ENCODE measurements at places on chromosomes 2 and 18.

DNA sequence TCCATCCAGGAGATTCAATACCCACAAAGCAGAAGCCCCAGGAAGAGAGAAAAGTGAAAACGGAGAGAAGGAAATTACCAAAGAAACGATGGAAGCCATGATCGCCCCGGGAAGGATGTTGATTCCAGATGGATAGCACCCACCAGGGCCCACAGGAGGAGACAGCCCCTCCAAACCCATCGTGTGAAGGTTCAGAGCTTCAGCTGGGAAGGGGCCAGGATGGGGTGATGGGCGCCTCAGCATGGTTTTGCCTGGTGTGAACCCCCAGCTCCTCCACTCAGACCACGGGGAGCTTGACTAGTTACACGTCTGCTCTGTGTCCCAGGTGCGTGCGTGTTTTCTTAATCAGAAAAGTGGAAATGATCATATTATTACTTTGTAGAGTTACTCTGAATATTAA is 264.5 kb downstream of the EIPR1 start:
- no peak for DNase-seq

GRCh38 chr2:10216677-10217488 is 85.8 kb upstream of the HPCAL1 start:
- no peak for DNase-seq

DNA sequence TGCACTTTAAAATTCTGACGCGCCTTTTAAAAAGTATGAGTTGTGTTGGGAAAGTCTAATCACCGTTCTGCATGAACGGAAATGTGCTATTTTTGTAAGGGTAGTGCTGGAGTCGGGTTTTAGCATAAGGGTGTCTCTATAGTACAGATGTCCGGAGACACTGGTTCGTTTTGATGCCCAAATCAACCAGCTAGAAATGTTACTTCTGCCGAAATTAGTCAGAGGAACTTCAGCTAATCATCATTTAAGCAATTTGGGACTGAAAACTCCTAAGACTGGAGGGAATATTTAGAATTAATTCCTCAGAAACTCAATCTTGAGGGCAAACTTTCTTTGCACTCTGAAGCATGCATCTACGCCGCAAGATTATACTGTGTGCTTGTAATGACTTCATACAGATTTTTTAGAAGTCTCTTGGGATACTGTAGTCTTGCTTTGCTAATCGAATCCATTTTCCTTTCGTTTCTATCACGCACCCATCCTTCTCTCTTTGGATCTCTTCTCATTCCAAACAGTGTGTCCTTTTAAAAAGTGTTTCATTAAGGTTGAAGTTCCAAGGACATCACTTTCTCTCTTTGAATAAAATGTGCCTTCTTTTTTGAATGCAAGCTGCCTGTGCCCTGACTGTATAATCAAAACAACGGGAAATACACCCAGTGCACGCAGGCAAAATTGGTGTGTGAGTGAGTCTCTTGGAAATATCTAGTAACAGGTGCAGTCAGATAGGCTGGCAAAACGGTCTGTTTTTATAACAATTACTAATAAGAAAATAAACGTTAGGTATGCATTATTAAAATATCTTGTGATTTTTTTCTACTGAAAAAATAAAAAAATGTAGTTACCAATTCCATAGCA is 270.9 kb upstream of the TCF4 start:
- no peak for DNase-seq

GRCh38 chr18:50051288-50051687 is 143.7 kb downstream of the MYO5B start:
- no peak for DNase-seq

- DNase-seq = no peak
These were observed 2083.0 kb upstream of the CELF4 start for GRCh38 chr18:39648616-39649015.

DNA sequence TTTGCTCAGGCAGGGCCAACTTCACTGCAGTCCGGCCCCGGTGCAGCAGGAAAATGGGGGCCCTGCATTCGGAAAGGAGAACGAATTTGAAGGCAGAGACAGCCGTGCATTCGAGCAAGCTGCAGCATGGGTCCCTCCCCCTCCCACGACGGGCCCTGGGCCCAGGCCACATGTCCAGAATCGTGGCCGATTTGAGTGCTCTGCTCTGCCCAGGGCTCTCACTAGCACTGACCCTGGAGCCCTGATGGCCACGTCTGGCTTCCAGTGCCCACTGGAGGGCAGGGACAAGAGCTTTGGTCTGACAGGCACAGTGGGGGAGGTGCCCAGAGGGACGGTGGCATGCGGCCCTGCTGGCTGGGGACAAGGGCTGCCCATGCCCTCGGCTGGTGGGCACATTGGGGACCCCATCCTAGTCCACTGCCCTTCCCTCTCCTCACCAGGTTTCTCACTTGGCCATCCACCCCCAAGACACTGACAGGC is 14.4 kb upstream of the KLHL30 start:
- DNase-seq = no peak

DNA sequence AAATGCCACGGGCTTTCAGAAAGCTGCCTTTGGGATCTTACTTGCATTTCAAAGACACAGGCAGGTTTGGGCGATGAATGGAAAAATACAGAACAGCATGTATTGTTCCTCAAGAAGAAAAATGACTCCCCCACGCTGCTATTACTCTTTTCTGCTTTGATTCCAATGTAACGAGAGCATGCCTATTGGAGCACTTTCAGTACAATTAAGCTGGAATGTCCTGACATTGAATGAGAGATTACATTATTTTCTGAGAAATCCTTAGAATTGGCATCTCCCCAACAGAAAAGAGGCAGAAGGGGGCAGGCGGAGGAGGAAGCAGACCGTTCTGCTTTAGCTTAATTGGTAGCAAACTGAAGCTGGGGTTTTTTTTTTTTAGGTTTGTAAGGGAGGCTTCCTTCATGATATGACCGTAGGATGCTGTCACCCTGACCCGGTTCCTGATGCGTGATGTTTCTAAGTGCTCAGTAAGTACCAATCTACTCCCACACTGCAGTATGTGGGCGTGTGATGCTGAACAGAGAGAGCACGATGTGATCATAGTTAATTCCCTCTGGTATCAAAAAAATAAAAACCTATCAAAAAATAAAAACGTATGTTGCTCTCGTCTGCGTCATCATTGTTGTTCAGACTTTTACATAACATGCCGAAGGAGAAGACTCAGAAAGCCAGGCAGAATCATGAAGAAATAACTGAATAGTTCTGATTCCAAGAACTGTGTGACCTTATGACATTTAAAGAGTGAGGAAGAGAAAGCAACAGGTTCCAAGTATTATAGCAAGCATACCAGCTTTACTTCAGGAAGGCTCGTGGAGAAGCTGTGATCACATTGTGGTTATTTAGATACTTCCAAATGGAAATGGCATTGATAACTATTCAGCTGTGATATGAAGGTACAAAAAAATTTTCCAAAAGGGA is 40.5 kb downstream of the LONRF2 start:
- DNase-seq = no peak

DNA sequence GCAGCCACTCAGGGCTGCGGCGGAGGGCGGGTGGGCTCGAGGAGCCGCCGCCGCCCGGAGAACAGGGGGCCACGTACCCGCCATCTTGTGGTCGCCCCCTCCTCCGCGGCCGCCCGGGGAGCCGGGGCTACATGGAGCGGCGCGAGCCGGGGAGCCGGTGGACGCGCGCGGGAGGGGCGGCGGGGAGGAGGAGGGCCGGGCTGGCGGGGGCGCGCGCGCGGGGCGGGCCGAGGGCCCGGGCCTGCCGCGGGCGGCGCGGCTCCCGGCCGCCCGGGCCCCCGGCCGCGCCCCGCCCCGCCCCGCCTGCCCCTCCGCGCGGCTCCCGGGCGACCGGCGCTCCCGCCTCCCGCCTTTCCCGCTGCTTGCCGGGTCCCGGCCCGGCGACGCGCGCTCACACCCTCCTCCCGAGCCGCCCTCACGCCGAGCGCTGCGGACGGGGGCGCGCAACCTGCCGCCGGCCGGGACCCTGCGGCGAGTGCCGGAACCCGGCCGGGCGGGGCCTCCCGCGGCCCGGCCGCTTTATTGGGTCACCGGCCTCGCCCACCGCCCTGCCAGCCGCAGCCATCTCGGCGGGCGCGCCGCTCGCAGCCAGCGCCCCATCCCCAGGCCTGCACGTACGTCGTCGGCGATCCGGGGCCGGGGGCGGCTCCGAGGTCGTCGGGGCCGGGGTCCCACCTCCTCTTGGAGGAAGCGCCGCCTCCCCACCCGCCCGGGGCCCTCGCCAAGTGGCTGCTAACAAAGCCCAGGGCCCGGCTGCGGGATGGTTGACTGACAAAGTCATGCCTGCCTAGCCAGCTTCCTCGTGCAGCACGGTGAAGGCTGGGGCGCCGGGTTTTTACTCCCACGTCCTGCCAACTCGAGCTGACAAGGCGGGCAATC is at the start of gene PPP4R1:
PPP4R1 (minus strand) TSS at position 159 of the 879 bp plus-strand sequence; CDS start at position 84, 75 bp downstream.
- DNase-seq = peak; percentile 41

DNA sequence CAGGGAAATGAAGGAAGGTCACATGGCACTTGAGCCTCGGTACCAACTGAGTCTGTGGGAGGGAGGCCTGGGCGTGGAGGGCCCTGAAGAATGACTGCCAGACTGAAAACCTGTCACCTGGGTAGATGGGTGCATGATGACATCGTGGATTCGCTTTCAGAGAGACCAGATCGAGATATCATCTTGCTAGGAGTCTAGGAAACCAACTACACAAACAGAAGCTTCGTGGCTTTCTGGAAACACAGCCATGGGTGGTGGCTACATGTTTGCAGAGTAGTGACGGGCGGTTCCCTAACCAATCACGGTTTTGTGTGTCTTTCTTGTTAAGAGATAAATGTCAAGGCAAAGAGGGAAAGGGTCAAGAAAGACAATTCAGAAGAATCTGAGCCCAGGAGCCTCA is 155.0 kb downstream of the EIPR1 start:
- no peak for DNase-seq

DNA sequence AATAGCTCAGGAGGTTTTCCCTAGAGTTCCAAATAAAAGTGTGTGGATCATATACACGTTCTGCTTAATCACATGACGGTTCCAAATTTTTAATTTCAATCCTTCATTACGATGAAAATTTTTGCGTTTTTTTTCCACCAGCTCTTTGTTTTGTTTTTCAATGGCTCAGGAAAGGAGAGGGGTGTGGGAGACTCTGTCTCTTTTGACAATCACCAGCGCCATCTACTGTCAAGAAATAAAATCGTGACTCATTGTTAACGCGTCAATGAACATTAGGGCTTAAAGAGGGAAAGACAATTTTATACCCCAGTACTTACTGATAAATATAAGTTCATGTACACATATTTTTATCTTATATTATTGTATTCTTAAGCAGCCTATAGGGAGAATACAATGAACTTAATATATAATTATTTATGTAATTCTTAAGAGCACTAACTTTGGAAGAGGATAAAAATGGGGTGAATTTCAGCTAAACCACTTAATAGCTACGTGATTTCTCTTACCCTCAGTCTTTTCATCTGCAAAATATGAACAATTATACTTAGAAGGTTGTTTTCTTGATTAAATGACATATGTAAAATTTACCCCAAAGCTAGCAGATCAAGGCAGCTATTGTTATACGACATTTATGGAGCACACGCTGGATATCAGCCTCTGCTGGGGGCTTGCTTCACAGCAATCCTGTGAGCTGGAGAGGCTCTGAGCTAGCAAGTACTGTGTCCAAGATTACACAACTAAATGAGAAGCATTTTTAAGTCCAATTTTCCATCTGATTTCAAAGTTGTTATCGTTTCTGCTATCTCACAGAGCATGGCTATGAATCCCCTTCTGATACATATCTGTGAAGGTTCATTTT is 47.4 kb upstream of the RMDN2 start:
- no peak for DNase-seq
